ENCODE measurements at places on chromosomes 6 and 20.

- no peak for DNase-seq
Measured at GRCh38 chr20:49006446-49006980, 39.6 kb upstream of the CSE1L start.

- no peak for DNase-seq
Measured at GRCh38 chr20:51473771-51474170, 68.7 kb downstream of the NFATC2 start.

GRCh38 chr6:32794510-32794909 lies 22.3 kb downstream of the HLA-DOB start:
- no peak for DNase-seq

DNA sequence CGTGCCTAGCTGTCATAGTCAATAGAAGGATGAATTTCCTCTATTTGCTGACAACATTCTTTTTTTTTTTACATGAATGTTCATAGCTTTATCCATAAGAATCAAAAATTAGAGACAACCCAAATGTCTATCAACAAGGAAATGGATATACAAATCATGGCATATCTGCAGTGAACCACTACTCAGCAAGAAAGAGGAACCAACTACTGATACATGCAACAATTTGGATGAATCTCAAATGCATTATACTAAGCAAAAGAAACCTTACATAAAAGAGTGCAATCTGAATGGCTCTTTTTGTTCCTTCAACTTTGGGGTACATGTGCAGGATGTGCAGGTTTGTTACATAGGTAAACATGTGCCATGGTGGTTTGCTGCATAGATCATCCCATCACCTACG lies 17.7 kb upstream of the MCM9 start:
- no peak for DNase-seq

DNA sequence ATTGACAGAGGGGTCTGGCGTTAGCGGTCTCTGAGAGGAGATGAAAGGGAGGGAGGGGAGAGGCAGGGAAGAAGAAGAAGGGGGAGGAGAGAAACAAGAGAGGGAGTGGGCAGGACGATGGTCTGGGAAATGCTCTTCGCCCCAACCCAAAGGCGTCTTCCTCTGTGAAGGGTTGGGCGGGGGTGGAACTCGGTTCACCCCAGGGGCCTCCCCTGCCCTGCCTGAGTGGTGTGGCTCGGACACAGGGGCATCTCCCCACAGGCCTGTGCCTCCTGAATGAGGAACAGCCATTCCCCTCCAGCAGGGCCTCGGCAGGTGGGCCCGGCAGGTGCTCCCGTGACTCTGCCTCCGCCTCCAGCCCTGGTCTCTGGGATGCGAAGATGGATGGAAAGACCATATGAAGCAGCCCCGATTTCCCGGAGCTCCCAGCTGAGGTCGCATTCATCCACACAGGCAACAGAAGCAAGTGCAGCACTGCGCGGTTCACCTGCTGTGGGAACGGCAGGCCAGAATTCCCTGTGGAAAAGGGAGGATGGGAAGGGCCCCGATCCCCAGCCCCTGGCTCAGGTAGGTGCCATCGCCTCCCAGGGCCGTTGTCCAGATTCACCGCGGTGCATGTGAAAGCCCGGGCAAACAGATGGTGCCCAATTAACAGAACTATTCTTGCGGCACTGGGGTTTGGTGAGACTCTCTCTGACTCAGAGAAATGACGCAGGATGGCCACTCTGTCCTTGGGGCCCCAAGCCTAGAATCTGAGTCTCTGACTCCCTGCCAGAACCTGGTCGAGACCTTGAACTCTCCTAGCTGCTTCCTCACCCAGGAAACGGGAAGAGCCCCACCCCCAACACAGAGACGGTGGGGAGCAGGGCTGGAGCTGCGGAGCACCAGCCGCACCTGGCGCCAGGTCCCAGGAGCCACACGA lies 29.4 kb upstream of the RPS6KA2 start:
- DNase-seq, result no peak

DNA sequence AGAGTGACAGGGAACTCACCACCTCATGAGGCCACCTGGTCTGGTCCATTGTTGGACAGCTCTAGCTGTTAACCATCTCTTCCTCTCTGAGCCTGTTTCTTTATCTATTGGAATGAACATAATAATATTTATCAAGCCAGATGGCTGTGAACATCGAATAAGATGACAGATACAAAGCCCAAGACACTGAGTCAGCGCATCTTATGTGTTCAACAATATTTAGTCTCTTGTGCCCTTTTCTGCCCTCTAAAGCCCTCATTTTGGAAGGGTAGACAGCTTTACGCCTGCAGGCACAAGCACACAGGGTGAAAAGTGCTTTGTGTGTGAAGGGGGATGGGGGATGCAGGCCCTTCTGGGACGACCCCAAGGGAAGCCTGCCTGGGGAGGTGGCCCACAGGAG lies 164.0 kb downstream of the GRM4 start:
- no peak for DNase-seq

DNA sequence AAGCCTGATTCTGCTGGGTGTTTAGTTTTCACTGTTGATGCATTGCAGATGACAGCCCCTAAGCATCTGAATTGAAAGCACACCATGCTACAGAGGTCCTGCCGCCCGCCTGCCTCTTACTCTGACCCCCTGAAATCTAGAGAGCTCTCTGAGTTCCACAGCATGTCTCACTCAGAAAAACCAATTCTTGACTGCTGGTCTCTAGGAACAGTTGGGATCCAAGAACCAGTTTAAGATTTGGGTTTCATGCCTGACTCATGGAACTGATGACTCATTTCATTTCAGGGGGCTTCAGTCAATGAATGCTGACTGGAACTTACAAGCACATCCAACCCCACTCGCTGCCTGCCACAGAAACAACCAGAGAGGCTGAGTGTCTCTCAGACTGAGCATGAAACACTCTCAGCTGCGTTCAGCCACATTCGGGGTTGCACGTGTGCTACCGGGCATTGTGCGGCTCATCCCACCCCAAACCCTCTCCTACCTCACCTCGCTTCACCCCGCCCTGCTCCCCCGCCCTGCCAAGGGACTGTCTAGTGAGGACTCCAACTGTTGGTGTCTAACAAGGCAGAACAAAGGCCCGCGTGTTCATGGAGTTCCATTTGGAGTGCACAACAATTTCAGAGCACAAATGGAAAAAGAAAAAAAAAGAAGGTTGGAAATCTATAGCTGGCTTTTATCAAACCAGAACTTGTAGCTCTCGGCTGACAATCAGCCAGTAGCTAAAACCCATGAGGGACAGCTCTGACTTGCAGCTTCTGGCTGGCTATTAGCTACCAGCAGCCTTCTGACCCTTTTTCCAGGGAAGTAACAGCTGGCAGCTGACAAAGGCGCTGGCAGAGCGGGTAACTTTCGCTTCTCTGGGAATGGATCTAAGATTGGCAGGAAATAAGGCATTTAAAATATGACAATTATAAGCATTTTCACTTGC lies 20.0 kb upstream of the TRAF3IP2 start:
- no peak for DNase-seq

DNA sequence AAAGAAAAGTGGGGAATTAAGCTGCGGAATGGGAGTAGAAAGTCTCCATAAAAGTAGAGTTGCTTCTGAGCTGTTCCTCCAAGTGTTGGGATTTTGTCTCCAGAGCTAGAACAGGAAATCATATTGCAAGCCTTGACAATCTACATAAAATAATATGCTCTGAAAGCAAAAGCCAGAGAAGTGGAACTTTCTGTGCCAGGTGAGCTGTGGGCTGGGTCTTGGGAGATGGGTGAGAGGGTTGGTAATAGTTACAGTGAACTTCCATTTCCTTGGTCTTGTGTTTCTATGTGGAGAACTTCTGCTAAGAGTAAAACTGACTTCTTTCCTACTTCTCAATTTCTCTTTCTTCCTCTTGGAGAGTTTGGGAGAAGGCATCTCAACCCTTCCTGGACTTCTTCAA lies 6.3 kb upstream of the HMGN4 start:
- DNase-seq, result no peak

DNA sequence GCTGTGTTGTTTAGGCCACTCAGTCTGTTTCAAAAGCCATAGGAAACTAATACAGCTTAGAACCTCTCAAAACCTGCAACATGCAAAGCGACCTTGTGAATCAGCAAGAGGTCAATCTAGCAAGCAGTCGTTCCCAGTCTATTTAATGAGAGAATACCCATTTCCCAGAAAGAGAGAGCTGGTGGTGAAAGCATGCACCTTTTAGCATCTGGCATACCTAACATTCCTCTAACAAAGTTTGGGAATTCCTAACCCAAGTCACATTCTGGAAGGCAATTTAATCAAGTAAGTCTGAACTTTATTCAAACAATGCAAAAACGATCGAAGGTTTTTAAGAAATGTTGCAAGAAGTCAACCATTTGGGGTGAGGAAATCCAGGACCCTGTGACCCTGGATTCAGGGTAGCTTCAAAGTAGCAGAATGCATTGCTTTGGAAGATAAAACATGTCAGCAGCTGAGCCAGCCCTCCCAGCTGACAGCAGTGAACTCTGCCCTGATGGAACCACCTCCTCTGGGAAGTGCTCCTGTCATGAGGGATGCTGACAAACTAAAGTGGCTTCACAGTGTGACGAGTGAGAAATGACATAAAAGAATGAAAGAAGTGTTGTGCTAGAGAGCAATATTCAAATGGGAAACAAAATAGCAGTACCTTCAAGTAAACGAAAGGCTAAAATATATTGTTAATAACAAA lies 104.8 kb downstream of the GMDS start:
- no peak for DNase-seq

- no peak for DNase-seq
Measured at GRCh38 chr20:35796571-35796970, 24.8 kb downstream of the PHF20 start.

DNA sequence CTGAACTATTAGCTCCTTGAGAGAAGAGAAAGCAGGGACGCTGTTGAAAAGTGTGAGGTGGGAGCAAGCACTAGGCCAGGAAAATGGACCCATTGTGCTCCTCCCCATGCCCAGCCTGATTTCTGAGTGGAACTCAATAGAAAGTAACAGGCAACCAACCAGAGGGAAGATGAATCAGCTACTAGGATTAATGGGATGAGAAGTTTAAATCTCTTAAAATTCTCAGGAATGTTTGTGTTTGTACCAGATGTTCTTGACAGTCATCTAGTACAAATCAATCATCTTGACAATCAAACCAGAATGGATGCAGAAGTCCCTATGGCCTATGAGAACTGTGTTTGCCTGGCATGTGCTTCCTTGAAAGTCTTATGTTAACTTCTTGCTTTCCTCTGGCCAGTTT lies 48.9 kb downstream of the HDDC2 start:
- DNase-seq, result no peak

DNA sequence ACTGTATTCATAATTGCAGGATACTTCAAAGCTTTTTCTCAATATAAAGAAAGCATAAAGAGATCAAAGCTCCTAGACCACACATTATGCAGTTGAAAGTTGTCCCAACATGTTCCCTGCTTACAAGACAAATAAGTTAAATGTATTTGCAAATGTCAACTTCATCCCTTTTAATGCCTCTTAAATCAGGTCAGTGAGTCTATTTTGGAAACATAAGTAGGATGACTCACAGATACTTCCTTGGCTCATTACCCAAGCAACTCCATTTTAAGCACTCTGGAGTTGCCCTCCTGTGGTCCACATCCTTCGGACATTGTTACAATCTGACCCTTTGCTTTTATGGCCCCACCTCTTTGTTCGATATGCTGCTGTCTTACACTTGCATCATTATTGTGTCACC lies 162.0 kb downstream of the FAXC start:
- no peak for DNase-seq

GRCh38 chr20:3696200-3696599 lies 14.4 kb upstream of the ADAM33 start:
- DNase-seq, result no peak

- no peak for DNase-seq
Measured at GRCh38 chr6:7691021-7691420, 34.9 kb upstream of the BMP6 start.

DNA sequence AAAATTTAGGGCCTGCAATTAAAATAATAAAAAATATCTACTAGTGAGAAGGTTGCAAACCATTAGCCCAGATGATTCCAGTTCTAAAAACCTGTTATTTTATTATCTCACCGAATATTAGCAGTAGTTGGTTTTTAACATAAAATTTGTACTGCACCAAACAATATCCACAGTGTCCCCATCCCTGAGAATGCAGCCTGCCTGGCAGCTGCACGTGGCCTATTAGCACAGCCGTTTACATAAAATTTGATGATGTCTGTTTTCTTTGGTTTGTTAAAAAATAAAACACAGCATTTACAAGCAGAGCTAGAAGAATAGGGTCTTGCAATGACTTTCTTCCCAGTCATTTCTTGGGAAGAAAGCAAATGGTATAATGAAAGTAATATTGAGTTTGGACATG lies 58.2 kb downstream of the FUT9 start:
- no peak for DNase-seq

GRCh38 chr6:100105919-100106529 lies 112.0 kb upstream of the MCHR2 start:
- no peak for DNase-seq

DNA sequence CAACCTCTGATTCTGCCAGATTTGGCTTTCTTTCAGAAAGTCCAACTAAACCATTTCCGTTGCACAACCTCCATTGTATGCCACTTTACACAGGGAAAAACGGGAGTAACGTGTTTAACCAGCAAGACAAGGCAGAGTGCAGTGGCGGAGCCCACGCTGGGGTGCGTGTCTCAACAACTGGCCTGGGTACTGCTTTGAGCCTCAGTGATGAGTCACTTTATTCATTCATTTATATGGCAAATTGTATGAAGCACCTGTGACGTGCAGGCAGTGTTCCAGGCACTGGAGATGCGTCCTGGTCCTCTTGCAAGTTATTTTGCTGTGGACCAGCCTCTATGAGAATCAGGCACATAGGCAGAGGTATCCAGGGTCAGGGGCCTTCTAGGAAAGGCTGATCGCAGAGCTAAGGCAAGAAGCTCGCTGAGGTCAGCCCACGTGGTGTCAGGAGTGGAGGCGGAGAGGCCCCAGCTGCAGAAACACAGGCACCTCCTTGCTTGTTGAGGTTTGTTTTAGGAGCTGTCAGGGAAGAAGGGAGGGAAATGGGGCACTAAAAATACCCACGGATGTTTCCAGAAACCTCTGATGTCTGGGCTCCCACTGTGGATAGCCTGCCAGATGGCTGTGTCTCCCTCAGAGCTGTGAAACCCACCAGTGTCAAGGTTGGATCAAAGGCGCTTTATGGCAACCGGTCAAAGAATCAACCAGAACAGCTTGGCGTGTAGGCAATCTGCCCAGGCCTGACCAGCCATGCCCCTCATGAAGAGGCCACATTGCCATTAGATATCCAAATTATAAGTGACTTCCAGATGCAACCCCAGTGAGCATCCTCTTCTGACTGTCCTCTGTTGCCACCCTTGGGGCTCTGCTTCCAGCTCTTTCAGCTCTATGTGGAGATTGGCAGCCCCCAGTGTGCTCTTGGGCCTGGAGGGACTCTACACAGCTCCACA lies 157.2 kb downstream of the CD83 start:
- DNase-seq, result no peak

Measured in ecto neural progenitor cell (in vitro differentiated cells).